ENCODE measurements at places on chromosomes 3 and 15.

DNA sequence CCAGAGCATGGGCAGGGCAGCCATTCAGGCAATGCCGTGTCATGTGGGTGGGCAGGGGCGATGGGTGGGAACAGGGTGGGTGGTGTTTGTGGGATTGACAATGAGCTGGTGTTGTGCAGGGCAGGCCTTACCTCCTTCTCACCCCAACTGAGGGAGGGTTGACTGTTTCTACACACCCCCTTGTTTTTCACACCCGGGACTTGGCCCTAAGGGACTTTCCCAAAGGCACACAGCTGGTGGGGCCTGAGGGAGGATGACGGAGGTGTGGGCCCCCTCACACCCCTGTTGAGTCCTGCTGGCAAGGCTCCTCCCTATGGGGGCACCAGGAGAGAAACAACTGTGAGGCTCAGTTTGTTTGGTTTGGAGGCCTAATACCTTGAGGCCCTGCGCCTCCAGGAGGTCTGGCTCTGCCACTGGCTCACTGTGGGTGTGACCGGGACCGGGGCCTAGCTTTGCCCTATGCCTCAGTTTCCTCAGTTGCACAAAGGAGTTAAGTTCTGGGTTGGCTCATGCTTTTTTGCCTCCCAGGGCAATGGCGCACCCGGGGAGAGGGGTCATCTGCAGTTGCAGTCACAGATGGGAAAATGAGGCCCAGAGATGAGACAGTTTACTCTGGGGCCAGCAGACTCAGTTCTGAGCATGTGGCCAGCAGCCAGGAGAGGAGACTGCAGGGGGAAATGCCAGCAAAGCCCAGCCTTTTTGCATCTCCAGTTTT is 5.1 kb upstream of the DNAH1 start:
- DNase-seq, result no peak

- DNase-seq, result no peak
These were observed 140.7 kb downstream of the GADL1 start for GRCh38 chr3:30753766-30754165.

GRCh38 chr15:66275352-66275751 is 18.0 kb upstream of the DIS3L start:
- no peak for DNase-seq

DNA sequence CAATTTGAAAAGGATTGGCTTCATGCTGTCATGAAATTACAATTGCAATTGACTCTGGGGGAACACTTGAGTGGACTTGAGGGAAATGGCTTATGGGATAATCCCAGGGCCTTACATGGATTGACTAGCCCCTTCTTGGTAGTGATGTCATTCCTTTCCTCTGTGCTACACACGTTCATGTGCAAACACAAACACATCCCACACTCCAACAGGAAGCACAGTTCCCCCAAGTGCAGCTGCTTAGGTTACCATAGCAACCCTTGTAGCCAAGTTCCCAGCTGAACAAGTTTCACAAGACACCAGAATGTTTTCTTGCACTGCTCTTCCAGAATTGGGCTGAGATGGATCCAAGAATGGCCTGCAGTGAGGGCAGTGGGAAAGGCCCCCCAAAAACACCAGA is 217.0 kb downstream of the ZNF621 start:
- peak; percentile 17 for DNase-seq

DNA sequence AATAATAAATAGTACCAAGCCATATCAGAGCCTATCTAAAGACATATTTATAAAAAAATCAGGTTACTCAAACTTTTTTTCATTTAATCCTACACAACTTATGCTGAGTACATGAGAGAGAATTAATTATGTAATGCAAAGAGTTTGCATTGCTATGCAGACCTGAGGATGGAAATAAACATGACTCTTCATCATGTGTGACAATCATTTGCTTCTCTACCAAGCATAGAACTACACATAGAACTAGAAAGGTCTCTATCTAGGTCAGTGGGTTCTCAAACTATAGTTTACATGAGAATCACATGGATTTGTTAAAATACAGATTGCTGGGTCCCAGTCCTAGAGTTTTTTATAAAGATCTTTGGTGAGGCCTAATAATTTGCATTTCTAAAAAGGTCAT is 86.8 kb downstream of the GBE1 start:
- DNase-seq, result no peak

GRCh38 chr3:107416886-107417285 is 39.6 kb downstream of the CCDC54 start:
- no peak for DNase-seq

DNA sequence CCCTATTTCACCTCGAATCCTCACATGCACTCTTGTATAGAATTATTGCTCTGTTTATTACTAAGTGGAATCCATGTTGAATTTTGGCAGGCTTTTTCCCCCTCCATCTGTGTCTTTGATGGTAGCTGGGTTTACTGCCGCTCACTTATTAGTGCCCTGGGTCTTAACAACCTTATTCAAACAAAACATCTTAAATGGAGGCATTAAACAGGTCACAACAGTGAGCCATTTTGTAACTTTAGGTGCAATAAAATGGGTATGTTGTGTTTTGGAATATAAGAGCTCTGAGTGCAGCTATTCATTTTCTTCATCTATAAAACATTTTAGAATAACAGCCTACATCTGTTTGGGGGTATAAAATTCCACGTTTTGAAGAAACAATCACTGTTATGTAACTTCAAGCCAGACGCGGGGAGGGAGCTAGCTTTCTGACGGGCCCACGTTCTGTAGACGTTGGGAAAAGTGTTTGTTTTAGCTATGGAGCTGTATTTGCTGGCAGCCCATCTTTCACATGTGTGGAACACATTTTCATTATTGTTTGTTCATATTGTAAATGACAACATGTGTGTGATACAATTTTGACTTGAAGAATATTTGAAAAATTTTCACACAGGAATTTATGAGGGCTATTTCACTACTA is 122.0 kb downstream of the SLC25A26 start:
- no peak for DNase-seq

DNA sequence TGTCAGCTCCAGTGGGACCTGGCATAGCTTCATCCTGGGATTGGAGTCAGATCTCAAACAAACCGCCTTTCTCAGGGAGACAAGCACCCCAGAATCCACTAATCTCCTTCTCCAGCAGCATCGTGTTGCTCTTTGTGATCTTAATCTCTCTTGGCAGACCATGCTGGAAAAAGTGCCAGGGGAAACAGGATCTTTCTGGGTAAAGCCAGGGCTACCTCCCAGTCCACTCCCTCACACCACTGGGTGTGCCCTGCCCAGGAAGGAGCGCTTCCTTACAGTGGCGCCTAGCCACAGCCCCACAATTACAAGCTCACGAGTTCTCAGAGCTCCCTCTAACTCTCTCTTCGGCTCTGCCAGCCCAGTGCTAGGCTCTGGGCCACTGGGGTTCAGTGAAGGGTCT is 32.2 kb downstream of the RPLP1 start:
- DNase-seq, result no peak

DNA sequence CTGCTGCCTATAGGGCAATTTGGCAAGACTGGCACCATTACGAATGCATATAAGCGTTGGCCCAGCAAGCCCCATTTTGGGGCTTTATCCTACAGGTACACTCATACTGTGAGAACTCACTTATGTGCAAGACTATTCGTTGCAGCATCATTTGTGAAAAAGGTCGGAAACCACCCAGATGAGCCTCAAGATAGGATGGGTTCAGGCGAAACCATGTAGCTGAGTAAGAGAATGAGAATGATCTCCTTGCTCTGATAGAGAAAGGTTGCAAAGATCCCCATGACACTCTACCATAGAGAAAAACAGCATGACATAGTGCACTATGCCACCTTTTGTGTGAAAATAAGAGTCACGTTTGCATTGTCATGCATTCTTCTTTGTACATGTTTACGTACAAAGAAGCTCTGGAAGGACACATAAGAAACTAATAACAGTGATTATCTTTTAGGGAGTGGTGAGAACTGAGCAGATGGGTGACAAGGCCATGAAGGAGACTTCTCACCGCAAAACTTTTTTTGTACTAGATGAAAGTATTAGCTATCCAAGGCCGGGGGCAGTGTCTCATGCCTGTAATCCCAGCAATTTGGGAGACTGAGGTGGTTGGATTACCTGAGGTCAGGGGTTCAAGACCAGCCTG is 50.0 kb downstream of the RHCG start:
- no peak for DNase-seq

GRCh38 chr3:189419038-189419437 is 212.2 kb upstream of the TP63 start:
- no peak for DNase-seq

- DNase-seq, result peak; percentile 13
These were observed 52.4 kb downstream of the ONECUT1 start for GRCh38 chr15:52737720-52738119.

- no peak for DNase-seq
These were observed 16.4 kb downstream of the KLF13 start for GRCh38 chr15:31342781-31343626.

GRCh38 chr3:120646771-120647432 is 35.1 kb downstream of the HGD start:
- no peak for DNase-seq

DNA sequence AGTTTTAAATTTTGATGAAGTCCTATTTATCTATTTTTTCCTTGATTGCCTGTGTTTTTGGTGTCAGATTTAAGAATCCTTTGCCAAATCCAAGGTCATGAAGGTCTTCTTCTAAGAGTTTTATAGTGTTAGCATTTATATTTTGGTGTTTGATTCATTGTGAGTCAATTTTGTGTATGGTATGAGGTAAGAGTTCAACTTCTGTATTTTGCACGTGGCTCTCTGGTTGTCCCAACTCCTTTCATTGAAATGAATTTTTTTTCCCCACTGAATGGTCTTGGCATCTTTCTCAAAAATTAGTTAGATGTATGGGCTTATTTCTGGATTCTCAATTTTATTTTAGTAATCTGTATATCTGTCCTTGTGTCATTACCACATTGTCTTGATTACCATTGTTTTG is 57.1 kb upstream of the STRIT1 start:
- no peak for DNase-seq

- no peak for DNase-seq
These were observed 82.5 kb downstream of the ADAMTS17 start for GRCh38 chr15:100259266-100259665.

DNA sequence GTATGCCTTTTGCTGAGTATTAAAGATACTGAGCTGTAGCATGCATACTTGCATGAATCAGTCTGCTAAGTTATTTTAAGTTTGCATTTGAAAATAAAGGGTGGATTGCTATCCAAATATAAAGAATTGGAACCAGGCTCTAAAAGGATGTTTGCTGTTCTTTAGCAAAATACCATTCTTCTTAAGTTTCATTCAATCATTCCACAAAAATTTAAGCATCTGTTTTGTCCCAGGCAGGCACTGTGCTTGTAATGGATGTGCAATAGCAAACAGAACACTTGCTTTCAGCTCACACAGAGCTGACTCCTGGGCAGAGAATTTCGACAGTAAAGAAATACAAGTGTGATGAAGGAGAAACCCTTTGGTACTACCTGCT is 151.1 kb downstream of the PGPEP1L start:
- DNase-seq, result no peak

DNA sequence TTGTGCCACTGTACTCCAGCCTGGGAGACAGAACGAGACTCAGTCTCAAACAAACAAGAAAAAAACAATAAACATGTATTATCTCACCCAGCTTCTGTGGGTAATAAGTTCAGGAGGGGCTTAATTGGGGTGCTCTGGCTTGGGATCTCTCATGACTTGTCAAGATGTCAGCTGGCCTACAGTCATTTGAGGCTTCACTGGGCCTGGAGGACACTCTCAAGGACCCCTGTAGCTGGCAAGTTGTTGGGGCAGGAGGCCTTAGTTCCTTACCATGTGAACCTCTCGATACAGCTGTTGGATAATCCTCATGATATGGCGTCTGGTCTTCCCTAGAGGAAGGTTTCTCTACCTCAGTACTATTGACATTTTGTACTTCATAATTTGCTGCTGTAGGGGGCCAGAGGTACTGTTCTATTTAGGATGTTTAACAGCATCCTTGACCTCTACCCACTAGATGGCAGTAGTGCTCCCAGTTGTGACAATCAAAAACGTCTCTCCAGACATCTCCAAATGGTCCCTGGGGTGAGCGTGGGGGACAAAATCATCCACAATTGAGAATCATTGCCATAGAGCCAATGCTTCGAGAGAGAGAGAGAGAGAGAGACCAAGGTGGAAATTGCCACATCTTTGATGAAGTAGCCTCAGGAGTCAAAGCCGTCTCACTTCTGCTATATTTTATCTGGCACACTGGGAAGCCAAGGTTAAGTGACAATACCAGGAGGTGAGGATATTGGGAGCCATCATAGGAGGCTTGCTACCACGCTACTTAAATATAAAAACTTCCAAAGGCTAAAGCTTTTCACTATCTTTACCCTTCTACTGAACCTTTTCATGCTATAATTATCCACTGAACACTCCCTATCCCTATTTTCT is 23.9 kb upstream of the SLTM start:
- peak; percentile 68 for DNase-seq

DNA sequence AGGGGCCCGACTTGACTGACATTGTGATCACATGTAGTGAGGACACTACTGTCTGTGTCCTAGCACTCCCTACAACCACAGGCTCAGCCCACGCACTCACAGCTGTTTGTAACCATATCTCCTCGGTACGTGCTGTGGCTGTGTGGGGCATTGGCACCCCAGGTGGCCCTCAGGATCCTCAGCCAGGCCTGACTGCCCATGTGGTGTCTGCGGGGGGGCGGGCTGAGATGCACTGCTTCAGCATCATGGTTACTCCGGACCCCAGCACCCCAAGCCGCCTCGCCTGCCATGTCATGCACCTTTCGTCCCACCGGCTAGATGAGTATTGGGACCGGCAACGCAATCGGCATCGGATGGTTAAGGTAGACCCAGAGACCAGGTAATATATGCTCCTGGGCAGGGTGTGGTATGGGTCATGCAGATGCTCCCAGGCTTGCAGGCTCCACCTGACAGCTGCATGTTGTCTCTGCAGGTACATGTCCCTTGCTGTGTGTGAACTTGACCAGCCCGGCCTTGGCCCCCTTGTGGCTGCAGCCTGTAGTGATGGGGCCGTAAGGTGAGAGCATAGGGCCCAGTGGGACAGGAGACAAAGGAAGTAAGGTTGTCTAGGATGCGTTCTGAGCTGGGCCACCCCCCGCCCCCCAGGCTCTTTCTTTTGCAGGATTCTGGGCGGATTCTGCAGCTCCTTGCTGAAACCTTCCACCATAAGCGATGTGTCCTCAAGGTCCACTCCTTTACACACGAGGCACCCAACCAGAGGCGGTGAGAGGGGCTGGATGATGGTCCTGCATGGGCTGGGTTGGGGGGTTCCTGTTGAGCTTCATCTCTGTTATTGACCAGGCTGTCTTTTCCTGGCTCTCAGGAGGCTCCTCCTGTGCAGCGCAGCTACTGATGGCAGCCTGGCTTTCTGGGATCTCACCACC is 4.4 kb downstream of the DALRD3 start:
- DNase-seq, result peak; percentile 75

DNA sequence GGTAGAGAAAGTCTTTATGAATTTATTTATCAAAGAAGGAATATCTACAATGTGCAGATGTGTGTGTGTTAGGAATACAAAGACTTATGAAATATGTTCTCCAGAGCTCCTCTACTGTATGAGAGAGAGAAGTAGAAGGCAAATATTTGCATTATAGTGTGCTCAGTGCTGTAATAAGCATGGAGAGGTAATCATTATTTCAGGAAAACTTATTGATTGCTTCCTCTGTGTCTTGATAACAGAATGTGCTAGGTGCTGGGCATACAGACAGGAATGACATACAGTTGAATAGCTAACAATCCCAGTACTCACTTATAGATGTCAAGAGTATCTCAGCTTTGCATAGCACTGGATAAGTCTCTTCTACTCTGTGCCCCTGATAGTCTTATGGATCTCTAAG is 30.2 kb downstream of the ATG7 start:
- DNase-seq, result no peak

- DNase-seq, result peak; percentile 45
These were observed 184.1 kb upstream of the LRRC3B start for GRCh38 chr3:26438325-26438940.

- peak; percentile 43 for DNase-seq
These were observed 396.8 kb upstream of the AZI2 start for GRCh38 chr3:28745436-28745835.

GRCh38 chr3:136949146-136949545 is 8.6 kb upstream of the IL20RB start:
- no peak for DNase-seq
